Type B pancreatic cell (in vitro differentiated cells): ENCODE measurements at places on chromosomes 5 and 9. TPM values are rescaled to one million over a fixed set of nuclear protein-coding genes. Genes with fewer than 3 reads are reported as not detected.

GRCh38 chr9:127395497-127396252 is 1.3 kb upstream of the SLC2A8 start:
- no peak for DNase-seq

DNA sequence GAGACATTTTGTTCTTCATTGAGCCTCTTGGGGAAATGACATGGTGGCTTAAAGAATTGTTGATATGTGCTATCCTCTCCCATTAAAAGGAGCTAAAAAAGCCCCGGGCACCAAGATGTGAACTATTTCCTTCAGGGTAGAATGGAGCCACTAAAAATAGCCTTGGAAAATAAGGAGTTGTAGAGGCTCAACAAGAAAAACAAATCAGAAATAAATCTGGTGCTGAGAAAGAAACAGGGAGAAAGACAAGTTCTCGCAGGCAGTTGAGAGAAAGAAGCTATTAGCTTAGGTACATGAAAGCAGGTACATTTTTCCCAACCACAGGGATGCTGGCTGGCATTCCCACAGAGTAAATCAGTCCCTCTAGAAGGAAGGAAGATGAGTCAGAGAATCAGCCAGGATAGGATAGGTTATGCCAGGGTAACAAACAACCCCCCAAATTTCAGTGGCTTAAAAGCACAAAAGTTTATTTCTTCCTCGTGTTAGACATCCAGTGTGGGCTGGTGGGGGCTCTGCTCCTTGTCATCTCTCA is 134.6 kb upstream of the ADRA1B start:
- DNase-seq, result no peak

MTMR12 gene
- 22.8 and 23.5 TPM in 2 replicates for total RNA-seq

SPINK5 gene
- total RNA-seq, result 14.1 and 26.0 TPM in 2 replicates

- no peak for DNase-seq
Observed at GRCh38 chr5:127812570-127812969, 109.4 kb downstream of the CCDC192 start.

DNA sequence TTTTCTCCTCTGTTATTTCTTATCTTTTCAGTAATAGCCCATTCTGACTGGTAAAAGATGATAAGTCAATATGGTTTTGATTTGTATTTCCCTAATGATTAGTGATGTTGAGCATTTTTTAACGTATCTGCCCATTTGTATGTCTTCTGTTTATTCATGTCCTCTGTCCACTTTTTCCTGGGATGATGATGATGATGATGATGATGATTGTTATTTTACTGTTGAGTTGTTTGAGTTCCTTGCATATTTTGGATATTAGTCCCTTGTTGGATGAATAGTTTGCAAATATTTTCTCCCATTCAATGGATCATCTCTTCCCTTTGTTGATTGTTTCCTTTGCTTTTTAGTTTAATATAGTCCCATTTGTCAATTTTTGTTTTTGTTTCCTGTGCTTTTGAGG is 27.0 kb downstream of the UTP15 start:
- DNase-seq, result no peak

CYLC2 gene
- total RNA-seq, result not detected in 2 replicates
